ENCODE measurements at places on chromosomes 3 and 15. TPM values are rescaled to one million over a fixed set of nuclear protein-coding genes. Genes with fewer than 3 reads are reported as not detected.
A peak's percentile ranks its signal among the peaks of the same experiment; 100 is the strongest.

DGKG gene
- polyA plus RNA-seq, result 0.70 TPM

SLC22A14 gene
- polyA plus RNA-seq, result 0.57 TPM

CD86 gene
- polyA plus RNA-seq, result 2.7 TPM

RBP2 gene
- 0.40 TPM for polyA plus RNA-seq

KCNAB1 gene
- 2.8 TPM for polyA plus RNA-seq

HGD gene
- polyA plus RNA-seq, result 75.8 TPM

OXNAD1 gene
- polyA plus RNA-seq, result 18.4 TPM

WDR93 gene
- 2.1 TPM for polyA plus RNA-seq

GLDN gene
- 0.91 TPM for polyA plus RNA-seq

PROK2 gene
- 0.06 TPM for polyA plus RNA-seq

TRAIP gene
- 10.4 TPM for polyA plus RNA-seq

ABI3BP gene
- 23.9 TPM for polyA plus RNA-seq

SPINK8 gene
- not detected for polyA plus RNA-seq

FSIP1 gene
- 2.8 TPM for polyA plus RNA-seq

GRCh38 chr3:58130591-58130990 is 80.2 kb downstream of the DNASE1L3 start:
- DNase-seq, result no peak

DNA sequence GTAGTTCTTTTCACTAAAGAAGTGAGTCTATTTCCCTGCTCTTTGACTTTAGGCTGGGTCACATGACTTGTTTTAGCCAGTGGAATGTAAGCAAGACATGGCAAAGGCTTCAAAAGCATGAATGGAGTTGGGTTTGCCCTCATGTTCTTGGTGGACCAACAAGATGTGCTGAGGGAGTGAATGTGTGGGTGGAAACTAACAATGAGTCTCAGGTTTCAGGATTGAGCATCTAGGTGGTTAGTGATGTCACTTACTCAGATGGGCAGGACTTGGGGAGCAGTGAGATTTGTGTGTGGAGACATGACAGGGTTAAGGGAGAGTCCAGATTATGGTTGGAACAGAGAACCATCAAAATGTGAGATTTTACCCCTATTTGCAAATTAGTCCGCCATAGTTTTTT is 181.4 kb upstream of the UBE2E1 start:
- DNase-seq, result no peak

- no peak for DNase-seq
These were observed 17.8 kb upstream of the SEC62 start for GRCh38 chr3:169948559-169949448.

DNA sequence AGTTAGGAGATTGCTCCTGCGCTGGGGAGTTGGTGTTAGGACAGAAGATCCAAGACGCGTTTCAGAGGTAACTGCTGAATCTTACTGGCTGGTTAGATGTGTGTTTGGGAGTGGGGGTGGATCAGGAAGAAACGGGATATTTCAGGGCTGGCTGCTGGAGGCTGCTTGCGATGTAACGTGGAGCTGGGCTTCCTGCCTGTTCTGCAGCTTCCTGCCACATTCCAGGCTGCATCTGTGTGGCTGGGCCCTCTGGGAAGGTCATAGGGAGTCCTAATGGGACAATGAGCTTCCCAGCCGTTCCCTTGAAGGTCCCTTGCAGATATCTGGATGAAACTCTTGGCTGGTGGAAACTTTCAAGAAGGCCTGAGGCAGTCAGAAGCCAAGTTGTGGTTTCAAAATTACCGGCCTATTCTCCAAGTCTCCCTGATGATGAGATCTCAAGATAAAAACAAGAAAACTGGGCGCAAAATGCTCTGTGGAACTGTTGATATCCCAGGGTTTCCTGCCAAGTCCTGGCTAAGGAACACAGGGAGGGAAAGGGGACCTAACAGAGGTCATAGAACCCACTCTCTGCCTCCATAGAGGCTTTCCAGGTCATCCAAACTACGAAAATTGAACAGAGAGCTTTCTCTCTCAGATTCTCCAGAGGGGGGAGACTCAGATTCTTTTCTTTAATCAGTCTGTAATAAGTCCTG is 67.0 kb downstream of the NOX5 start:
- no peak for DNase-seq

- DNase-seq, result no peak
These were observed 103.1 kb downstream of the VGLL3 start for GRCh38 chr3:86887876-86888275.

- no peak for DNase-seq
These were observed 14.3 kb upstream of the HPS3 start for GRCh38 chr3:149115114-149115513.

- no peak for DNase-seq
These were observed 80.2 kb downstream of the LRRK1 start for GRCh38 chr15:100999369-100999768.

DNA sequence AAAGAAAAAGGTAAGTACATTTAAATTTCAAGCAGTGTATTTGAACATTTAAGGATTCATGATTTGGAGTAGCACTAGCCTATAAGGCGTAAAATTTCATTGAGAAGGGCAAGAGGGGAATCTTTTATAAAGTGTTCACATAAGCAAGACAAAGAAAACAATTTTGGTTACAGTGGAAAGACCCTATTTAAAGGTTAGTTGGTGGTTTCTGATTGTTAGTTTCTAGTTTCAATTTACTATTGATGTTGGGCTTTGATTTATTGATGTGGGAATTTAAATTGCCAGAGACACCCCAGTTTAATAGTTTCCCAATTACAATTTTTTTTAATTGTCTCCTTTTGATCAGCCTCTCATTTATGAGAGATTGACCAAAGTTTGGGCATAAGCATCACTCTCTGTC is 19.5 kb downstream of the ROBO2 start:
- no peak for DNase-seq

DNA sequence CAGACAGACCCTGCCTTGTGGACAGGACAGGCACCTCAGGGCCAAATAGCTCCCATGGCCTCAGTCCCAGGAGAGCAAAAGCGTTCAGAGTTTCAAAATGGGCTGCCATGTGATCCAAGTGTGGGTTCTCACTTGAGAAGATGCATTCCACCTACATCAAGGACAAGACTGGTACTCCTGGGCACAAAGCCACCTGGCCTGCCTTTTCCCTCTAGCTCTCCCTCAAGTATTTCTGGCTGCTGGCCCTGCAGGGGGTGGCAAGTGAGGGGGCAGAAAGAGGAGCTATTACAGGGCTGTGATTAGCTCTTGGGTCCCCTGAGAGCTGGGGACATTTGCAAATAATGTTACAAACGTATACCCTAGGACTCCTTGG is 6.5 kb upstream of the COL7A1 start:
- no peak for DNase-seq

GRCh38 chr3:76369170-76369569 is 583.8 kb upstream of the ZNF717 start:
- no peak for DNase-seq

- DNase-seq, result no peak
These were observed 688.7 kb downstream of the MECOM start for GRCh38 chr3:168974617-168975403.

DNA sequence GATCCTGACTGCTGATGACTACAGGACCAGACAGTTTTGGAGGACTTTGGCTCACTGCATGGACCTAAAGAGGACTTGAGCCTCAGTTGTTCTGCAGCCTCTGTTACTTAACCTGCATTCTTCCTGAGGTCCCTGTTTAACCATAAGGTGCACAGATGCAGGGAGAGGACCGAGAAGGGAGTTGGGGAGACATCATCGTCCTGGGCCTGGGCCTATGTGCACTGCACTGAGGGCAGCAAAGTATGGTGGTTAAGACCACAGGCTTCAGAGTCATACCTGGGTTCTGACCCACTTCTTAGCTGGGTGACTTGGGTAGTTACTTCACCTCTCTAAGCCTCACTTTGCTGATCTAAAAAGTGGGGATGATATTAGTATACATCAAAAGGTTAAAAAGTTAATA is 21.9 kb downstream of the KY start:
- DNase-seq, result no peak

DNA sequence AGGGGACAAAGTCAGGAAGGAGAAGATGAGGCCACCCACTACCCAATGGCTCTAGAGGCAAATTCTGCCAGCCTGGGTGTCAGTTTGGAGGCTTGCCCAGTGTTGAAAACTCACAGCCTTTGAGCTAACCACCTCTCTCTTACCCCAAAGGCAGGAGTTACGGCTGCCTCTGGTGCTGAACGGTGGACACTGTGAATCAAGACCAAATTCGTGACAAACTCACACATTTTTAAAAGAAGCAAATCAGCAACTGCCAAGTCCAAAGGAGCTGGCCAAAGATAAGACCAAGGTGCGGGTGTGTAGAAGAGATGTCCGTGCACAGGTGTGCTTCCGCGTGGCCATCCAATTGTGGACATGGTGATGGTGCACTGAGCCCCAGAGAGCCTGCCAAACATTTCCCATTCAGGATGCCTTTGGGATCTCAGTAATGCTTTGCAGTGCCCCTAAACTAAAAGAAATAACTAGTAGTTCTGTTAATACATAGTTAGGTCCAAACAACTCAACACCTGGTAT is 74.6 kb downstream of the FAM174B start:
- no peak for DNase-seq

DNA sequence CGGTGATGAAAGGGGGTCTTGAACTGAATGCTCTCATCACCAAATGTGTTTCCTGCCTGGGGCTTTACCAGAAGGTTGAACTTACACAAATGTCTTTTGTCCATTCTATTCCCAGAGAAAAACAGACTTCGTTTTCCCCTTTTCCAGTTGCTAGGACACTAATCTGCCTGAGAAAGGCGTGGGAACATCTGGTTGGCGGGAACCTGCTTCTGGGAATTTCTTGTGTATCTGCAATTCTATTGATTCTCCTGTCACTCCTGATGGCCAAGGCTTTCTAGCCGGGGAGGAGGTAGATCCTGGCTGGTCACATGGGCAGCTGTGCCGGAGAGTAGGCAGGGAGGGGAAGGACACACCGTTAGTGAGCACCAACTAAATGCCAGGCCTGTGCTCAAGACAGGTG is 31.1 kb upstream of the CCDC174 start:
- DNase-seq, result no peak

- no peak for DNase-seq
These were observed 95.7 kb downstream of the OXSM start for GRCh38 chr3:25885544-25885943.

GRCh38 chr3:33132019-33132360 is 18.2 kb downstream of the CRTAP start:
- no peak for DNase-seq

- DNase-seq, result no peak
These were observed 4.0 kb downstream of the MAP2K1 start for GRCh38 chr15:66390678-66391077.

GRCh38 chr3:11272906-11273574 is 843 bp downstream of the ATG7 start:
- no peak for DNase-seq

DNA sequence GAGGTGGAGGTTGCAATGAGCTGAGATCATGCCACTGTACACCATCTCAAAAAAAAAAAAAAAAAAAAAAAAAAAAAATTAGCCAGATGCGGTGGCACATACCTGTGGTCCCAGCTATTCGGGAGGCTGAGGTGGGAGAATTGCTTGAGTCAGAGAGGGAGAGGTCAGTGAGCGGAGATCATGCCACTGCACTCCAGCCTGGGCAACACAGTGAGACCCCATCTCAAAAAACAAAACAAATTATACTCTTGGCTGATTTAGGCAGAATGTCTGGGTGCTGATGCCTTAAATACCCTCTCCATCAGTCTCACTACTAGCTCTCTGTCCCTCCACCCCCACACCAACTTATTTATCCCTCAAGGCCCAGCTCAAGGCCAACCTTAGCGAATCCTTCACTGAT is 14.0 kb downstream of the UBR1 start:
- no peak for DNase-seq

- DNase-seq, result no peak
These were observed 10.8 kb upstream of the ANPEP start for GRCh38 chr15:89825271-89825940.

DNA sequence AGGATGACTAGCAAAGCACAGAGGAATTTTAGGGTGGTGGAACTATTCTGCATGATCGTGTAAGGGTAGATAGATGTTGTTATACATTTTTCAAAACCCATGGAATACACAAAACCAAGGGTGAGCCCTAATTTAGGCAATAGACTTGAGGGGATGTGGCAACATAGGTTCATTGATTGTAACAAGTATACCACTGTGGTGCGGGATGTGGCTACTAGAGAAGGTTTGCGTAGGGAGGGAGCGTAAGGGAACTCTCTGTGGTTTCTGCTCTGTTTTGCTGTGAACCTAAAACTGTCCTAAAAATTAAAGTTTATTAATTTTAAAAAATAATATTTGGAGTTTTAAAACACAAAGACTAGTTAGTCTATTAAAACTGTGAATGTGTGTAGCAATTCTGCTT is 202.8 kb downstream of the PLCL2 start:
- DNase-seq, result no peak

DNA sequence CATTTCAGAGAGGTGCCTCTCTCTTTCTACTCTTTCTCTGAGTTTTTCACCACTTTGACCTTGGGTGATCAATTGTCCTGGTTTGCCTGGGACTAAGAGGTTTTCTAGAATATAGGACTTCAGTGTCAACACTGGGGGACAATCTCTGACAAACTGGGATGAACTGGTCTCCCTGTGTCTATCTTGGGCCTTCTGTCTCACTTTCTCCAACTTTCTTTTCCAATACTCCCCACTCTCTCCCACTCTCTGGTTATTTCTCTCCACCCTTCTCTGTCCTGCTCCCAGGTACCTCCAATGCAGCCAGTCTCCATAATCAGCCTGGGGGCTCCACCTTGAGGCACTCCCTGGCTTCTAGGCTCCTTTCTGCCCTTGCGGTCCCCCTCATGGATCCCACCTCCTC is 4.7 kb upstream of the ITGA11 start:
- no peak for DNase-seq

- DNase-seq, result no peak
These were observed 449.0 kb upstream of the LMCD1 start for GRCh38 chr3:8052659-8053058.

DNA sequence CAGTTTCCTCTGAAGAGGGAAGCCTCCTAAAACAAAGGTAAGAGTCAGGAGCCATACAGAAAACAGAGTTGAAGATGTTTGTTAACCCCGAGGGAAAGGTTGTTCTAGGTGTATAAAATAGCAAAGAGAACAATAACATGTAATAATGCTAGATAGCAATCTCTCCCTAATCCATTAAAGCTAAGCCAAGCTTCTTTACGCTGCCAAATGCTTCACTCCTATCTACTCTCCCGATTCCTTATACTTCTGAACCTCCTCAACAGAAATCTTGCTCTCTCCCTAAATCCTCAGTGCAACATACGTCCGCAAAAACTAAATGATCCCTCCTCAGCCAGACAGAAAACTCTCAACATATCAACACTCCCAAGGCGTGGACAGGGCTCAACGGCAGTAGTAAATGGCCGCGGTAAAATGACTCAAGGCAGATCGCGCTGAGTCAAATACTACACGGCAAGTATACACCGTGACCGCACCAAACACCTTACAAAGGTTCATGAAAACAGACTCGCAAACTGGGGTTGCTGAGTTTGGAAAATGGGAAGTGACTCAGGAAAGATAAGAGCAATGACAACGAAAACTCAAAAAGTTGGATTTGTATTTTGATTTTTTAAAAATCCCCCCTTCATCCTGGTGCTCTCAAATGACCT is 682 bp downstream of the CLDND1 start:
- DNase-seq, result peak; percentile 52

GRCh38 chr3:11335056-11335608 is 62.9 kb downstream of the ATG7 start:
- peak; percentile 32 for DNase-seq

- DNase-seq, result no peak
These were observed 103.4 kb upstream of the KLHL25 start for GRCh38 chr15:85897895-85898717.

- no peak for DNase-seq
These were observed 412.8 kb upstream of the WNT5A start for GRCh38 chr3:55899887-55900286.

All from right renal pelvis (tissue), 4 donors.